MM.1S (cell line): ENCODE measurements at places on chromosomes 16 and 17.

GRCh38 chr17:17492085-17492484 lies 4.1 kb downstream of the RASD1 start:
- 0 out of 2 replicates have a peak, but pooled peaks cover 3% of the 10 kb centered on the region for H3K36me3 ChIP-seq
- no peaks in the 10 kb centered on the region; the same call in 1 of the 2 replicates for H3K27me3 ChIP-seq
- H3K27ac ChIP-seq, result no peak overlapping the region
- H3K4me1 ChIP-seq, result peaks cover 12% of the 10 kb centered on the region; the same call in 1 of the 2 replicates

DNA sequence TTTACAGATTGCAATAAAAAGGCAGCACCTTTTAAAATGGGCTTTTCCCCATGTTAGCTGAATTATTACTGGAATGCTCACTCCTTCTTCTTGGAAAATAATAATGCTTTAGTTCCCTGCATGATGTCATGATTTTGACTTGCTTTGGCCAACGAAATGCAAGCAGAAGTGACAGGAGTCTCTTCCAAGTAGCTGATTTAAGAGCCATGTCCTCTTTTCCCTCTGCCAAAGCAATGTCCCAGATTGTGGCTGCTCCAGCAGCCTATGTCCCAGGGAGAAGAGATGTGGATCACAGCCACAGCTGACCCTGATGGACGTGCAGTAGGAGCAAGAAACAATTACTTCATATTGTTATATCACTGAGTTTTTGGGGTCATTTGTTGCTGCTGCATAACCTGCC lies 246.6 kb downstream of the HAPSTR1 start:
- no peaks in the 10 kb centered on the region for H3K36me3 ChIP-seq
- no peak overlapping the region for H3K27ac ChIP-seq
- no peak overlapping the region for H3K4me3 ChIP-seq
- no peaks in the 10 kb centered on the region for H3K4me1 ChIP-seq
- no peaks in the 10 kb centered on the region for H3K27me3 ChIP-seq

DNA sequence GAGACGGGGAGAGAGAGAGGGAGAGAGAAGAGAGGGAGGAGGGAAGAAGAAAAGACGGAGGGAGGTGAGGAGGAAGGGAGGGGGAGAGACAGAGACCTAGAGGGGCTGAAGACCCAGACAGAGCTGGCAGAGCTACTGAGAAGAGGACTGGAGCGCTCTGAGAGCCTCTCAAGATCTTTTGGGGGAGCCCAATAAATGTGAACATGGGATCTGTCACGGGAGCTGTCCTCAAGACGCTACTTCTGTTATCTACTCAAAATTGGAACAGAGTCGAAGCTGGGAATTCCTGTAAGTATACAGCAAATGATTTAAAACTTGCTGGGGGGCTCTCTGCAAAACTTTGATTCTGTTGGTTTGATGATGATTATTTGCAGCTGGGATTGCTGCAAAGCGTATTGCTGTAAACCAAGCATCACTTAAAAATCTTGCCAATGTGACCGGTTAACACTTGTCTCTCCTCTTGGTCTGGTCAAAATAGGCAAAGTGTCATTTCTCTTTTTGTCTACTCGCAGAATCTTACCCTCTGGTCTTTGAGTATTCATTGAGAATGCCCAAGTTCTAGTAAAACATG lies 344 bp downstream of the CNTNAP4 start:
- no peak overlapping the region for H3K27ac ChIP-seq
- no peaks in the 10 kb centered on the region for H3K36me3 ChIP-seq
- no peaks in the 10 kb centered on the region for H3K27me3 ChIP-seq
- H3K4me1 ChIP-seq, result no peaks in the 10 kb centered on the region

DNA sequence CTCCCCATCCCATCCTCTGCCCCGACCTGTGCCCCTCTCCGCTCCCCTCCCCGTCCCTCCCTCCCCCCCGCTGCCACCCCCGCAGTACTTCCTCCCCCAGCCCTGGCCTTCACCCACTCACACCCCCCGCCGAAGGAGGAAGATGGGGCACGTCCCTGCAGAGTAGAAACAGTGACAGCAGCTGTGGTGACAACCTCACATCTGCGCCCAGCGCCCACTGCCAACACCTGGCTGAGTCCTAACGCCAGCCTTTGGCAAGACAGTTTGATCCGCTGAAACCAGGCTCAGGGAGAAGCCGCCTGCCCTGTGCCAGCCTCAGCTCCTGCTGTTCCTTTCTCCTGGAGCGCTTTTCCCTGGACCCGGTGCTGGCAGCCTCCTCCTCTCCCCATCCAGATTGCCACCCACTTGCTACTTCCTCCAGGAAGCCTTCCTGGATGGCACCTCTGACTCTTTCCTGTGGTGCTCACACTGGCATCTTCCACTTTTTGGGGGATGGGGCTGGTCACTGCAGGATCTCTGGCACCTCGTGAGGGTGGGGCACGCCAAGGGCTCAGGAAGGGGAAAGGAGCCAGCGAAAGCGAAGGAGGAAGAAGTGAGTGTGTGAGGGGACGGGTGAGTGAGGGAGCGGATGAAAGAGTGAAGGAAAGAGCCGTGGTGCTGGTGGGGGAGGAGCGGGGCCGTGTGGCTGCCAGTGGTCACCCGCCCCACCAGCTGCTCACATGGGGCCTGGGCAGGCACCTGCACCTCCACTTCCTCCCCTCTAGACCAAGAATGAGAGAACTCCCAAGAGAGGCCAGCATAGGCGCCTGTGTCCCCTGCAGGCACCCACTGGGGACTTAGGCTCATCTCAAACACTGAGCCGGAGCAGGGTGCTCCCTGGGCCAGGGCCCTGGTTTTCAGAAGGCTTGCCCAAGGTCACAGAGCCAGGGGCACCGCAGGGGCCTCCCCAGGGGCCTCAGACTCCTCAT lies 27.0 kb downstream of the ZFPM1 start:
- H3K4me3 ChIP-seq, result no peak overlapping the region
- H3K36me3 ChIP-seq, result no peaks in the 10 kb centered on the region
- H3K4me1 ChIP-seq, result no peaks in the 10 kb centered on the region
- H3K27me3 ChIP-seq, result no peaks in the 10 kb centered on the region
- no peak for DNase-seq
- H3K27ac ChIP-seq, result no peak overlapping the region
